KBM-7 (cell line): ENCODE measurements at places on chromosomes 6 and 20.

GRCh38 chr6:143127941-143128680 lies 67.4 kb downstream of the AIG1 start:
- no peak for DNase-seq

DNA sequence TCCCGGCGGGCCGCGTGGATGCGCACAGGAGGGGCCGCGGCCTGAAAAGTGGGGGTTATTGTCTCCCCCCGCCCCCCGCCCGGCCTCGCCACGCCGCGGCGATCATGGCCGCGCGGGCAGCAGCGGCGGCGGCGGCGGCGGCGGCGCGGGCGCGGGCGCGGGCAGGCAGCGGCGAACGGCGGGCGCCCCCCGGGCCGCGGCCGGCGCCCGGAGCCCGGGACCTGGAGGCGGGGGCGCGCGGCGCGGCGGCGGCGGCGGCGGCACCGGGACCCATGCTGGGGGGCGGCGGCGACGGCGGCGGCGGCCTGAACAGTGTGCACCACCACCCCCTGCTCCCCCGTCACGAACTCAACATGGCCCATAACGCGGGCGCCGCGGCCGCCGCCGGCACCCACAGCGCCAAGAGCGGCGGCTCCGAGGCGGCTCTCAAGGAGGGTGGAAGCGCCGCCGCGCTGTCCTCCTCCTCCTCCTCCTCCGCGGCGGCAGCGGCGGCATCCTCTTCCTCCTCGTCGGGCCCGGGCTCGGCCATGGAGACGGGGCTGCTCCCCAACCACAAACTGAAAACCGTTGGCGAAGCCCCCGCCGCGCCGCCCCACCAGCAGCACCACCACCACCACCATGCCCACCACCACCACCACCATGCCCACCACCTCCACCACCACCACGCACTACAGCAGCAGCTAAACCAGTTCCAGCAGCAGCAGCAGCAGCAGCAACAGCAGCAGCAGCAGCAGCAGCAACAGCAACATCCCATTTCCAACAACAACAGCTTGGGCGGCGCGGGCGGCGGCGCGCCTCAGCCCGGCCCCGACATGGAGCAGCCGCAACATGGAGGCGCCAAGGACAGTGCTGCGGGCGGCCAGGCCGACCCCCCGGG lies 637 bp downstream of the ARID1B start:
- peak; percentile 68 for DNase-seq

- DNase-seq, result no peak
These were observed 80.0 kb upstream of the TOP1 start for GRCh38 chr20:40948465-40949267.

- no peak for DNase-seq
These were observed 304.2 kb downstream of the ADGRG6 start for GRCh38 chr6:142605922-142606485.

- DNase-seq, result no peak
These were observed 133.5 kb upstream of the TMEM170B start for GRCh38 chr6:11404081-11404480.

GRCh38 chr6:26571592-26572296 lies 25.0 kb upstream of the ABT1 start:
- no peak for DNase-seq

DNA sequence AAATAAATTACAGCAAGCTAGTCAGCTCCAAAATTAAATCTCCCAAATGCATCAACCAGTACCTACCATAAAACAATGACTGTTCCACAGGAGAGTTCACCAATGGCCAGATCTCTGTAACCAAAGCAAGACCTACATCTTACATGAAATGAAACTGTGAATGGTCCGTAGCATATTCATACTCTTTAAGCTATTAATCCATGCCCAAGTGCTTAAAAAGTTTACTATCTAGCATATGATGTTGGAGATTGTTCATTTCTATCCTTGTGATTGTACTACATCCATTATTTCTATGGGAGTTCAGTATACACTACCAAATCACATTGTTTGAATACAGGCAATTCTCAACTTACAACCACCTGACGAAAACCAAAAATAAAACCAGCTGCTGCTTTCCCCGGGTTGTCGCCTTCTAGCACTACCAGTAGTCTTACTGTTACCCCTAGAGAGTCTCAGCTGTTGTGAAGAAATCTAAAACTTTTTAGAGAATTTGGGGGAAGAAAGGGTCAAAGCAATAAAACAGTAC lies 38.0 kb downstream of the HIVEP2 start:
- DNase-seq, result no peak

DNA sequence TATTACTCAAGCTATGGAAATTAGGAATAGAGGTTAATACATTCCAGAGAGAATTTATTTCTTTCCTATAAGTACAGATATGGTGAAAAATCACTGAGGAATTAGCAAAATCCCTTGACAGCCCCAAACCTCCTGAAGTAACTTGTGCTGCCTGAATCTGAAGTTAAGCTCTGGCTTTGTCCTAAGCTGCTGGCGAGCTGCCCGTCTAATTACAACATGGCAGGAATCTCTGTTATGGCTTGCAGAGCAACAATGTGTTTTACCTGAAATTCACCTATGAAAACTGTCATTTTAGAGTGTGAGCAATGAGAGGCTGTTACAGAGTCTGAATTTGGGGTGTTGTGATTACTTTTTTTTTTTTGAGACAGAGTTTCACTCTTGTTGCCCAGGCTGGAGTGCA lies 22.5 kb upstream of the IYD start:
- DNase-seq, result no peak

DNA sequence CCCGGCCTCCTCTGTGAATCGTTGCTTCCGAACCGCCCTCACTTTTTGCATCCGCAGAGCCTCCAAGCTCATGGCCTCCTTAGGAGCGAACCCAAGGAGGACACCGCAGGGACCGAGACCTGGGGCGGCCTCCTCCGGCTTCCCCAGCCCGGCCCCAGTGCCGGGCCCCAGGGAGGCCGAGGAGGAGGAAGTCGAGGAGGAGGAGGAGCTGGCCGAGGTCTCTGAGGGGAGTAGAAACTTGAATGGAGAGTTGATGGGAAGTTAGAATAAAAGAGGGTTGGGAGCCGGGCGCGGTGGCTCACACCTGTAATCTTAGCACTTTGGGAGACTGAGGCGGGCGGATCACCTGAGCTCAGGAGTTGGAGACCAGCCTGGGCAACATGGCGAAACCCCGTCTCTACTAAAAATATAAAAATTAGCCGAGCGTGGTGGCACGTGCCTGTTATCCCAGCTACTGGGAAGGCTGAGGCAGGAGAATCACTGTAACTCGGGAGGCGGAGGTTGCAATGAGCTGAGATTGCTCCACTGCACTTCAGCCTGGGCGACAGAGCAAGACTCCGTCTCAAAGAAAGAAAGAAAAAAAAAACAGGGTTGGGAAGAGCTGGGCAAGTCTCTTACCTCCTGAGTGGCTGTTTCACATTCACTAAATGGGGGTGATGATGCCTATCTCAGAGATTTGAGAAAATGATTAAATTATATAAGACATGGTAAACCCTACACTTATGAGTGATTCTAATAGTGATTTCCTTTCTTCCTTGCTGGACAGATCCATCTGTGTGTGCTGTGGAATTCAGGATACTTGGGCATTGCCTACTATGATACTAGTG lies 805 bp downstream of the MSH5 start:
- peak; percentile 73 for DNase-seq

GRCh38 chr6:31713991-31714684 lies 1.0 kb upstream of the LY6G6D start:
- DNase-seq, result no peak

DNA sequence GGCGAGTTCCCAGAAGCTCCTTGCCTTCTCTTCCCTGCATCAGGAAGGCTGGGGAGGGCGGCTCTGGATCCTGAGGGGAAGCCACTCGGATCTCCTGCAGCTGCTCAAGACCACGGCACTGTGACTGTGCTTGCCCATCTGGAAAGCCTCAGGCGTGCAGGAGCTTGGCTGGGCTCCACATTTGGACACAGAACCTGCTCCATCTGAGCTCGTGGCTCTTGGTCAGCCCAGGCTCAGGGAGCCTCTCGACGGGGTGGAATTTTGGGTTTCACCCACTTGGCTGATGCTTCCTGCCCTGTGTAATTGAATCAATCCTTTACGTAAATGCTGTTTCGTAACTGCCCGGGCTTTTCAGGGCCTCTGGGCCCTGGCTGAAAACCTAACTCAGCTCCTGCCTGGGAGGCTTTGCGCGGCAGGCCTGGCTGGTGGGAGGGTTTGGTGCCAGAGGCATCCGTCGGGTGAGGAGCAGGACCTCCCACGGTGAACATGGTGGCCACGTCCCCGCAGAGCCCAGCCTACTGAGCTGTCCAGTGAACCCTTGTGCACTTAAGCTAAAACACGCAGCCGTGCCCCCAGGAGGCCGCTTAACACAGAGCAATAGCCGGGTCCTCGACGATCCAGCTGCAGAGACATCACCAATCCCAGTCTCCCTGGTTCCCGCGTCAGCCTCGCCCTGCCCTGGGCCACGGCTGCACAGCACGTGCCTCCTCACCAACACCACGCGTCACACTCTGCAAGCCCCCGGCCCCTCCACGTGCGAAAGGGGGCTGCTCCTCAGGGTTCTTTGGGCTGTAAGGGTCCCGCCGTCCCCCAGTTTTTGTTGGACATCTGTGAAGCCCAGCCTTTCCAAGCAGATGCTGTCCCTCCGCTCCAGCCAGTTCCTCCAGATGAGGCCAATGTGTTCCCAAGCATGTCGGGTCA lies 241.0 kb downstream of the DLL1 start:
- peak; percentile 26 for DNase-seq

DNA sequence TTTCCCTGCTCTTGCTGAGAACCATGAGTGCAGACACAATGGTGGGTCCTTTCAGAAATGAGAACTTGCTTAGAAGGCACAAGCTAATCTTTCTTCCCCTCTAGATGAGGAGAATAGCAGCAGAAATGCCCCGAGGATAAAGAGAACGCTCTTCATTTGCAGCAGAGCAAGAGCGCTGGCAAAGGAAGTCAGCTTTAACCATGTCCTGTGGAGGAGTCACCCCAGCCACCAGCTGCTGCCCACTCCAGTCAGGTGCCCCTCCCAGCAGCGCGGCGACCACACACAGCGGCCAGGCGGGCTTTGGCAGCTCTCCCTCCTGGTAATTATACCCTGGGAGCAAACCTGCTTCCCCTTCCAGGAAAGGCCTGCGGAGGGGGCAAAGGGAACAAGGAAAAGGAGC lies 42.4 kb upstream of the EMILIN3 start:
- peak; percentile 71 for DNase-seq

DNA sequence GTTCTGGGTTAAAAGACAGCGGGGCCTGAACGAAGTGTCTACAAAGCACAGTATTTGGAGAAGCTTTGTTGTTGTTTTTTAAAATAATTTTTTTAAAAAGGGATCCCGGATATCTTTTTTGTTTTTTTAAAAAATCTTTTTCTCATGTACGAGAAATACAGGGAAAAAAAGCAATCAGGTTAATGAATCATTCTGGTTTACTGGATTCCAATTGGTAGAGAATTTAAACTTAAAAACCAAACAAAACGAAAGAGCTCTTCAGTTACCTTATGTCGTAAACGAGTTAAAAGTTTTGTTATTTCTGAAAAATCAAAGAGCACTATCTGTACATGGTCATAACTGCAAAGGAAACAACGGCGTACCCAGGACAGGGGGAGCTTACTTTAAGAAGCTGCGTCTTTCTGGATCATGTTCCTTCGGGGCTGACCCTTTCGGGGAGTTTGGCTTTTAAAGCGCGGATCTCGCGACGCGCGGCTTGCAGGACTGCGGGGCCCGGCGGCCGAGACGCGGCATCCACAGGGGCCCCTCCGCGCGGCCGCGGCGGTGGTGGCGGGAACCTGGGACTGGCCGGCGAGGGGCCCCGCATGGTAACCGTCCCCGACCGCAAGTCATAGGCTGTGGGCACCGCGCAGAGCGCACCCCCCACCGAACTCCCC lies 927 bp downstream of the IL20RA start:
- peak; percentile 17 for DNase-seq
